Choroid plexus epithelial cell (primary cell): ENCODE measurements at places on chromosomes 4 and X.
A peak's percentile ranks its signal among the peaks of the same experiment; 100 is the strongest.

GRCh38 chr4:138488533-138488932, 246.4 kb upstream of the SLC7A11 start:
- peak; percentile 52 for DNase-seq

GRCh38 chr4:659851-660250, 14.2 kb downstream of the ATP5ME start:
- DNase-seq, result no peak

- peak; percentile 63 for DNase-seq
Observed at GRCh38 chr4:118732591-118733330, 47.6 kb downstream of the METTL14 start.

DNA sequence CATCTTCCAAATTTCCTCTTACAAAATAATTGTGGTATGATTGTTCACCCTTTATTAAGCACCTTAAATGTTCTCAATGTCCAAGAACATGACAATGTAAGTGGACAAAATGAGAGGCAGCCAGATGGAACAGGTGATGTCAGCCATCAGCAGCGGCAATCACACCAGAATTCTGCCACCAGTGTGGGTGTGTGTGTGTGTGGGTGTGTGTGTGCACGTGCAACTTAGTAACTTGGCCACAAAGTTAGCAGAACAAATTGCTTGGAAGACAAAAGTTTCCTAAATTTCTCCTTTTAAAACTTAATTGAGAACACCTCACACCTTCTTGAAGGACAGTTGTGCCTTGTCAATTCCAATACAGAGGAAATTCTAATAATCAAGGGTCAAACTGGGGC, 18.7 kb downstream of the LNX1 start:
- no peak for DNase-seq

GRCh38 chr4:108426493-108426892, 193.9 kb upstream of the RPL34 start:
- DNase-seq, result peak; percentile 18

DNA sequence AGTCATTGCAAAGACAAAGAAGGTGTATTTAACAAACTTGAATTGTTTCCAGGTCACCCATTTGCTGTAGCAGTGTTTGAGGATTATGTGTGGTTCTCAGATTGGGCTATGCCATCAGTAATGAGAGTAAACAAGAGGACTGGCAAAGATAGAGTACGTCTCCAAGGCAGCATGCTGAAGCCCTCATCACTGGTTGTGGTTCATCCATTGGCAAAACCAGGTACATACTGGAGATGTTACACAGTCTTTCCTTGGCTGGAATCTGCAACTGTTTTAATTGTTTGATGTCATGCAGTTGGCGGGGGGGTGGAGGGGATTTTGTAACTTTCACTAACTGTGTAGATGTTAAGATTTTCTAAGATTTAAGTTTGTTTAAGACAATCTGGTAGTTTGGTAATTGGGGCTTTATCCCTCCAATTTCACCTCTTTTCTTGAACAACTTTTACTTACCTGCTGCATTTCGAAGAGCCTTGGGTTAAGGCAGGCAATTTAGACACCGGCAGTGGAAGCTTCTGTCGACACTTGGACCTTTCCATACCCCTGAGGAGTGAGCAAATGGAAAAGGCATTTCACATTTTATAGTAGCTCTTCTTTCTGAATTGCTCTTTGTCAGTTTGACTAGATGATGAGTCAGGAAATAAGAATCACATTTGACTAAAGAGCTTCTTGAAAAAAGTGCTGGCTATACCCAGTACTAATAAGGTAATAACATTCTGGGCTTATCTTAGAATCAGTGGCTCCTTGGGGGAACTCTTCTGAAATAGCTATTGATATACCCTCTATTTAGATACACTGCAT, 67.4 kb downstream of the EGF start:
- peak; percentile 77 for DNase-seq

DNA sequence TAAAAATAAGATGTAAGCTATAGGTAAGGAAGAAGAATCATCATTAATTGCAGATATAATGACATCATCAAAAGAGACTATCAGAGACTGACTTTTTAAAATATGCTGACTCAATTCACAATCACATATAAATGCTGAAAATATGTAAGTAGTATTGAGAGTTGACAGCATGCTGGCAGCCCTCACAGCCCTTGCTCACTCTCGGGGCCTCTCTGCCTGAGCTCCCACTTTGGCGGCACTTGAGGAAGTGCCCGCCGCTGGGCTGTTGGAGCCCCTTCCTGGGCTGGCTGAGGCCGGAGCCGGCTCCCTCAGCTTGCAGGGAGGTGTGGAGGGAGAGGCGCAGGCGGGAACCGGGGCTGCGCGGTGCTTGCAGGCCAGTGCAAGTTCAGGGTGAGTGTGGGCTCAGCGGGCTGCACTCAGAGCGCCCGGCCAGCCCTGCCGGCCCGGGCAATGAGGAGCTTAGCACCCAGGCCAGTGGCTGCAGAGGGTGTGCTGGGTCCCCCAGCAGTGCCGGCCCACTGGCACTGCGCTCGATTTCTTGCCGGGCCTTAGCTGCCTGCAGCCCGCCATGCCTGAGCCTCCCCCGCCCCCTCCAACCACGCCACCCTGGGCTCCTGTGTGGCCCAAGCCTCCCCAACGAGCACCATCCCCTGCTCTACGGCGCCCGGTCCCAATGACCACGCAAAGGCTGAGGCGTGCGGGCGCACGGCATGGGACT, 68.9 kb downstream of the RAB28 start:
- no peak for DNase-seq

GRCh38 chr4:126753592-126753991, 879.2 kb upstream of the INTU start:
- DNase-seq, result no peak

DNA sequence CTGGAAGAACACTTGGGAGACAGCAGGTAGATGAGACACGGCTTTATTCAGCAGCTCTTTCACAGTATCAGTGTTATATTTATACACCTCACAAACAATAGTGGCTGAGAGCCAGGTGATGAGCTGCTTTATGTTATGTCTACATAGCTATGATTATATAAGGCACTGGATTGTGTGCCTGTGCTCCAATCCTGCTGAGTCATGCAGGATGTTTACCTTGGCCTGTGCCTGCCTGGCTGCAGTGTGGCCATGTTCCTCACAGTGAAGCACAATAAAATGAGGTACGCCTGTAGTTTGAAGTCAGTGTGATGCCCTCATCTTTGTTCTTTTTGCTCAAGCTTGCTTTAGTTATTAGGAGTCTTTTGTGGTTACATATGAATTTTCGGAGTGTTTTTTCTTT, 31.3 kb downstream of the CXCL13 start:
- DNase-seq, result peak; percentile 86

DNA sequence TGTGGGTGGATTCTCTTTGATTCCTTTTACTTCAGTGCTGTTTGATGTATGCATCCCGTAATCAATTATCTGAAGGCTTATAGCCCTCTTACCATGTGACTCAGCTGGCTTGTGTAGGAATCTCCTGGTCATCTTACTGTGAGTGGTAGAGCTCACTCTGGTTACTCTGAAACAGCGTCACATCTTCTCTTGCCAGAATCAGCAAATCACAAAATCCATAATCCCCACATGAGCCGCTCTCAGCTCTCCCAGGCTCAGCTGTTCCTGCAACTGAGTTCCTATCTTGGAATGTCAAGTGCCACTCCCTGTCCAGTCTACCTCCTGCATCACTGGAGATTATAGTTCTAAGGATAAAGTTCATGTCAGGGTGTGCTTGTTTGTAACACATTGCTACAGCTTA, 278.0 kb downstream of the FBXO8 start:
- DNase-seq, result no peak

DNA sequence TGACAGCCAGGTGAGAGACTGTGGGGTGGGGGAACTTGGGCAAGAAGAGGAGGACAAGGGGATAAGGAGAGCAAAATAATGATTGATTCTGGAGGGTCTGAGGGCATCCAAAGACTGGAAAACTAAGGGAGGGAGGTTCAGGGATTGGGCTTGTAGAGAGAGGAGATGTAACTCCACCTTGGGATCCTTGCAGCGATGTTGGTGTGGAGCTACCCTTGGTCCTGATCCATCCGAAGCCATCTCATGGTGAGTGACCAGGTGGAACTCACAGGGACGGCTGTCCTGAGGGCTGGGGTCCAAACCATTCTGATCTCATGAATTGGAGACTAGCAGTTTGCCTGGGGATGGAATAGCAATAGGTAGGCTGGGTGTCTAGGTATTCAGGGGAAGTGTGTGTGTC, 1.4 kb upstream of the RAB41 start:
- DNase-seq, result no peak

- DNase-seq, result no peak
Observed at GRCh38 chr4:47485768-47486167, 693 bp downstream of the ATP10D start.

GRCh38 chr4:118032691-118033090, 1.6 kb upstream of the NDST3 start:
- DNase-seq, result peak; percentile 4

- DNase-seq, result no peak
Observed at GRCh38 chrX:117982694-117983392, 133.8 kb downstream of the KLHL13 start.

- no peak for DNase-seq
Observed at GRCh38 chr4:185695743-185696142, 116.3 kb downstream of the SORBS2 start.

DNA sequence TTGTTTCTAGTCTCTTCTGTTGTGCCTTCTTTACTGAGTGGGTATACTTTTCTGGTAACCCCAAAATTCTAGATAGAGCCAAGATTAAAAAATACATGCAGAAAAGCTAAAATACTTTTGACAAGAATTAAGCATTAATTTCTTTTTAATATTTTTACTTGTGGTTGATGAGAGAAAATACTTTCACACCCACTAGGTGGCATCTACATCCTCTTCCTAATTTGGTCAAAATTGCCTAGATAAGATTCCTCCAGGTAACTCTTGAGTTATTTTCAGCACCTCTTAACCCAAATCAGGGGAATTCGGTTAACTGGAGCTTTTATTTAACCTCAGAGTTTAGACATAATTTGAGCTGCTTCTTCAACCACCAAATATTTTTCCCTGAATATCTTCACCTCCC, 28.4 kb upstream of the COX7B2 start:
- peak; percentile 62 for DNase-seq

DNA sequence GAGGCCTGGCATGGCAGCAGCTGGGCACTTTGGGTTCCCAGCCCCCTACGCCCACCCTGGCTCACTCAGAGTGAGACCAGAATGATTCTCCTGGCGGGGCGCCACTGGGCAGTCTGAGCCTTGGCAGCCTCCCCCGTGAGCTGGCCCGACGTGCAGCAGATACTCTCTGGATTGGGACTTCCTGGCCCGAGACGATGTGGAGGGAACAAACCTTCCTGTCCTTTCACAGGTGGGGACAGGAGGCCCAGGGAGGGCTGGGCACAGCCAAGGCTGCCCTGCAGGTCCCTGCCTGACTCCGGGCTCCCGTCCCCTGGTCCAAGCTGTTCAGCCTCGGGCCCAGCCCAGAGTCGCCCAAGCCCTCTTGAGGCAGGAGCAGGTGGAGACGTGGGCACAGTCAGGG, 17.9 kb upstream of the ADD1 start:
- DNase-seq, result no peak

- DNase-seq, result no peak
Observed at GRCh38 chr4:187944179-187944578, 51.4 kb upstream of the ZFP42 start.

GRCh38 chr4:95764961-95765360, 74.9 kb upstream of the PDHA2 start:
- DNase-seq, result no peak

DNA sequence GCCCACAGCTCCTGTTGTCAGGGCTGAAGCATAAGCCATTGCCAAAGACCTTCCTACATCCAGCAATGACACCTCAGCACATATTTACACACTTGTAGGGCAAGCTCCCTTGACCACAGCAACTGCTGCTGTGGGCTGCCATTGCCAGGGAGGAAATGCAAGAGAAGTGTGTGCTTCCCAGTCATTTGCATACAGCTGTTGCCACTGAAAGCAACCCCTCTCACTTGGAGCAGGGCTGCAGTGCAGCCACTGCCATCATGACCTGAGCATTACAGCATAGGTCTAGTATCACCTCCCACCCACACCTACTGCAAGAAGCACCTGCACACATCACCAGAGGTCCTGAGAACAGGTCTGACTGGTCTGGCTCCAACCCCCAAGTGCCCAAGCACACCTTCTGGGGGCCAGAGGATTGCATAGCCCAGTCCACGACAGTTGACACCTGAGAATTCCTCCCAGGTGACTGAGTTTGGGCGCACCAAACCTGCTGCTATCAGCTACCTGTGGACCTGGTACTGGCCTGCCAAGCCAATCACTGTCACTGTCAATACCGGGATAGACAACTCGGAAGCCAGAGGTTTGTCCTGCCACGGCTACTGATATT, 636.5 kb upstream of the SLIT2 start:
- DNase-seq, result no peak

- no peak for DNase-seq
Observed at GRCh38 chr4:112449708-112450107, 66.3 kb downstream of the NEUROG2 start.

GRCh38 chrX:133290076-133290475, 71.9 kb upstream of the TFDP3 start:
- peak; percentile 49 for DNase-seq

GRCh38 chrX:98897191-98897590, 1512.9 kb downstream of the PCDH19 start:
- no peak for DNase-seq

DNA sequence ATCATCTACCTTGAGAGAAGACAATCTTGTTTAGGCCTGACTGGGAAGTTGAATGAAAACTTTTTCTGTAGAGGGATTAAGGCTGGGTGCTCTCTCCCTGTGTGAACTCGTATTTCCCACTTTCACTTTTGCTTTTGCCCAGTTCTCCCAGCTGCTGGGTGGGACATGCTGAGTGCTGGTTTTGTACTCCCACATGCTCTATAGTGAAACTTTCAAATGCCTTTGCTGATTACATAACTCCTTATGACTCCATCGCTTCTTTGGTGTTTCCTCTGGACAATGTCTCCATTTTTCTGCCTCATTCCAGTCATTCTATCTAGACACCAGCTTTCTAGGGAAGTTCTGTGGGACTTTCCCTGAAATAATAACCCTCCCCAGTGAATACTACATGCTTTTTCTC, 100.5 kb downstream of the CLNK start:
- DNase-seq, result peak; percentile 95

GRCh38 chr4:28842271-28842670, 1877.9 kb upstream of the PCDH7 start:
- DNase-seq, result no peak

GRCh38 chr4:89800012-89800516, 36.9 kb downstream of the SNCA start:
- DNase-seq, result no peak

GRCh38 chr4:124958847-124959246, 246.3 kb upstream of the ANKRD50 start:
- DNase-seq, result peak; percentile 44

DNA sequence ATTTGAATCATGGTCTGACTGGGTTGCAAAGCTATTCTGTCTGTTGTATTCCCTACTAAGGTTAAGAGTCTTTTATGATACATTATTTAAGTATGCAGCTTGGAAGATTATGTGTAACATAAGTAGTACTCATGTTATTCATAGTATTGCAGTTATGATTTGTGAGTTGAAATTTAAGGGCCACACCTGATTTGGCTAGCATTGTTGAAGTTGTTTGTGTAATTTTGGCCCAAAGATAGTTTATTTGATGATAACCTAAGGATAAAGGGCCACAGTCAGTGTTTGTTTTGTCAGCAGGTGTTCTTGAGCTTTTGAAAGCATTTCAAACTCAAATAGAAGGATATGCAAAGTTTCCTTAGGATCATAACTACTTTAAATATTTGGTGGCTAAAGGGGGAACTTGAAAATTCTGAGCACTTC, 38.9 kb downstream of the NUDT9 start:
- peak; percentile 68 for DNase-seq

- no peak for DNase-seq
Observed at GRCh38 chr4:24748758-24749350, 46.5 kb upstream of the SOD3 start.
